ENCODE measurements at places on chromosomes 13 and 19.

- DNase-seq: no peak
Measured at GRCh38 chr13:94515374-94515773, 35.9 kb upstream of the DCT start.

DNA sequence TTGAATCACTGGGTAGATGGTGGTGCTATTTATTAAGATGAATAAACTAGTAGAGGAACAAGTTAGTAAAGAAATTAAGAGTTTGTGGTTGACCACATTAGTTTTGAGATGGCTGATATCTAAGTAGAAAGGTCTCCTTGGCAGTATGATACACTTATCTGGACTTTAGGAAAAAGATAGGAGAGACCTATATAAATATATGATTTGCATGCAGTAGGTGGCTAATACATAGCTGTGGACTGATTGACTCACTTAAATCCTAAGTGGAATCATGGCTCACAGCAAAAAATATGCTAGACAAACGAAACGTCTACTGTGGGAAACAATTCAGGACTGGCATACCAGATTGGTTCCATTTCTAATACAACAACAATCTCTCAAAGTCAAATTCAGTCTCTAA, 92.0 kb downstream of the CAB39L start:
- no peak for DNase-seq

DNA sequence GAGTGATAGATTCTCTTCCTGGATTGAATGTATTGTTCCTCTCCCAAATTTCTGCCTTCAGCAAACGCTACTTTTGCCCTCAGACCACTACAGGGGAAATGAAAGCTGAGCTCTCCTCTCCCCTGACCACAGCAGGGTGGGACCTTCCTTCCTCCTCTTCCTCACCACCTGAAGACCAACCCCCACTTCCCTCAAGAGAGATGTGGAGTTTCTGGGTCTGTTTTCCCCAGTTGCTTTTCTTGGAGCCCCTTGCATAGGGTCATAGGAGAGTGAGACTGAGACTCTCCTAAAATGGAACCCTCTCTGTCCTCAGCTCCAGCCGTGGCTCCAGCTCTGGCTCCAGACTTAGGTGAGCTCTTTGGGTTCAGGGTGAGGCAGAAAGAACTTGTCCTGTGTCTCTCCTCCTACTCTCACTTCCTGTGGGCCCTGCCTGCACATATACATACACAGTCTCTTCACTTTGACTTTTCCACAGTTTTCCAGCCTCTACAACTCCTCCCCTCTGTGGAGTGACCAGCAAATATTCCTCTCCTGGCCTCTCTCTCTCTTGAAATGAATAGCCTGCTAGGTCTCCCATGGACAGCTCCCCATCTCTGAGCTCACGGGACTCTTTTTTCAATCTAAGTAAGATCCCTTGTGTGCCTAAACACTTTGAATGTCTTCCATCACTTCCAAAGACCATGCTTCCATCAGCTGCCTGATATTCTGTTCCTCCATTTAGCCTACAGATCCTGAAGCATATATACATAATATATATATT, 19.2 kb upstream of the ZNF175 start:
- no peak for DNase-seq

- peak; percentile 36 for DNase-seq
Measured at GRCh38 chr19:51660975-51661600, 14.5 kb upstream of the SIGLEC14 start.

GRCh38 chr13:100547791-100548201, 40.8 kb downstream of the GGACT start:
- peak; percentile 29 for DNase-seq

All from brain pericyte (primary cell).